ENCODE measurements at places on chromosomes 1 and 21. TPM values are rescaled to one million over a fixed set of nuclear protein-coding genes. Genes with fewer than 3 reads are reported as not detected.

- DNase-seq = no peak
Measured at GRCh38 chr21:46662367-46662654, 26.8 kb downstream of the PRMT2 start.

DNA sequence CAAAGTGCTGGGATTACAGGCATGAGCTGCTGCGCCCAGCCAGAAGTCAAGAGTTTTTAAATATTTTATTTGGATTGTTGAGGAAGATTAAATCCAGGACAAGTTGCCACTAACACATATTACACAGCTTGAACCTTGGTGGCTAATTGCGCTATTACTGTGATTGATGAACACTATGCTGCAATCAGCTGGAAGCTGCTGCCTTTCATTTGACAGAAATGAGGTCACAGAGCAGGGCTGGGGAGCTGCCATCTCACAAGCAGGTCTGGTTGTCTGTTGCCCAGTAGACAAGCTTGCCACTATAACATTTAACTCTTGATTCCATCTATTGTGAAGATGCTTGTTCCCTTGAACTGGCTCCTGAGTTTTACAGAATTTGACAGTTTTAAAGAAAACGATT lies 37.4 kb upstream of the NRDC start:
- no peak for DNase-seq

DNA sequence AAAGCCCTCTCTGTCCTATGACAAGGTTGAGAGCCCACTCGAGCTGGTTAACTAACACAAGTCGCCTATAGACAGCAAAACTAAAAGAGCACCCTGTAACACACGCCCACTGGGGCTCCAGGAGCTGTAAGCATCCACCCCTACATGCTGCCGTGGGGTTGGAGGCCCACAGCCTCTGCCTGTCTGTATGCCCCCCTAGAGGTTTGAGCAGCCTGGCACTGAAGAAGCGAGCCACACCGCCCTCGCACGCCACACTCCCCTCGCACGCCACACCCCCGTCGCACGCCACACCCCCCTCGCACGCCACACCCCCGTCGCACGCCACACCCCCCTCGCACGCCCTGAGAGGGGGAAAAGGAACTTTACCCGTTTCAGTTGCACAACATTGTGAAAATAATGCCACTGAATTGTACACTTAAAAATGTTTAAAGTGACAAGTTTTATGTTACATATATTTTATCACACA lies 13.2 kb upstream of the HMGCL start:
- no peak for DNase-seq

DNA sequence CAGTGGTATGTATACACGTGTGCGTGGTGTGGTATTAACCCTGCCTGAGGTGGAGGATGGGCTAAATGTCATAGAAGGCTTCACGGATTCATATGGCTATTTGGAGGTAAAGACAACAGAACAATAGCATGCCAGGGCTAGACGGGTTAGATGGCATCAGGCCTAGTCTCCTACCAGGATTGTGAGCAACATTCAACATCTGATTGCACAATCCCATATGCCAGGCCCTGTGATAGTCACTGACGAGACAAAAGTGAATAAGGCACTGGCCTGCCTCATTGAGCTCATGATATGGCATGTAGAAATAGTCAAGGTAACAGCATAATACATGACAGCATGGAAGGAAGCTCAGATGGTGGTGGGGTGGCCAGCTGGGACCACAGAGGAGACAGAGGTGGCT lies 167.1 kb upstream of the BEND5 start:
- DNase-seq = no peak

DNA sequence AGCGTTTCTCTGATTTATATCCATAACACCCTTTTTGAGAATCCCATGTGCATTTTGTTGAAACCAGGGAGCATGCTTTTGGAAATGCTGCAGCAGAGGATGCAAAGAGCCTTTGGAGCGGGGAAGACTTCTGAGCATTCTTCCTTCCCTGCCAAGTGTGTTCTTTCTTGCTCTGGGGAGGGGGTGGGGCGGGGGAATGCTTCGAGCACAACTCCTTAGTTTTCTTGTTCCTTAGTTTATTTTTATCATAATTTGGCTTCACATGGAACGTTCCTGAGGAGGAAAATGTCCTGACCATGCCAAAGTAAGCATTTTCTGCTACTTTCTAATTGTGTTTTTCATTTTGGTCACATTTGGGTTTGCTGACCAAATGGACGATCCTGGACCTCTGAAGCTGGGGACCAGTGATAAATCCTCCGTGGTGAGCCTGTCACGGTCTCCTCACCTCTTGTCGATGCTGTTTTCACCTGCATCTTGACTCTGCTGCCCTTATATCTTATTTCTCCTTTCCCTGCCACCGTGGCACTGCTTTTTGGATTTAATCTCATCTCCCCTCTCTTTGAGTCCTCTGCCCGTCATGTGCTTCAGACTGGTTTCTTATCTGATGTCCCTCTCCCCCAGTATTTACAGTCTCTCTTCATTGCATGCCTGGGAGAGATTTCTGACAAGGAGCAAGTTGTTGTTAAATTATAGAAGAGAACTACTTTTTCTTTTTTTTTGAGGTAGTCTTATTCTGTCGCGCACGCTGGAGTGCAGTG lies 2.4 kb downstream of the CTPS1 start:
- no peak for DNase-seq

Gene SPRR4
- not detected for total RNA-seq

- no peak for DNase-seq
Measured at GRCh38 chr1:234239515-234239914, 133.7 kb upstream of the COA6 start.

Gene GPR52
- total RNA-seq = not detected

Gene TNFSF4
- 0.35 TPM for total RNA-seq

Gene TXNDC12
- total RNA-seq = 51.7 TPM

DNA sequence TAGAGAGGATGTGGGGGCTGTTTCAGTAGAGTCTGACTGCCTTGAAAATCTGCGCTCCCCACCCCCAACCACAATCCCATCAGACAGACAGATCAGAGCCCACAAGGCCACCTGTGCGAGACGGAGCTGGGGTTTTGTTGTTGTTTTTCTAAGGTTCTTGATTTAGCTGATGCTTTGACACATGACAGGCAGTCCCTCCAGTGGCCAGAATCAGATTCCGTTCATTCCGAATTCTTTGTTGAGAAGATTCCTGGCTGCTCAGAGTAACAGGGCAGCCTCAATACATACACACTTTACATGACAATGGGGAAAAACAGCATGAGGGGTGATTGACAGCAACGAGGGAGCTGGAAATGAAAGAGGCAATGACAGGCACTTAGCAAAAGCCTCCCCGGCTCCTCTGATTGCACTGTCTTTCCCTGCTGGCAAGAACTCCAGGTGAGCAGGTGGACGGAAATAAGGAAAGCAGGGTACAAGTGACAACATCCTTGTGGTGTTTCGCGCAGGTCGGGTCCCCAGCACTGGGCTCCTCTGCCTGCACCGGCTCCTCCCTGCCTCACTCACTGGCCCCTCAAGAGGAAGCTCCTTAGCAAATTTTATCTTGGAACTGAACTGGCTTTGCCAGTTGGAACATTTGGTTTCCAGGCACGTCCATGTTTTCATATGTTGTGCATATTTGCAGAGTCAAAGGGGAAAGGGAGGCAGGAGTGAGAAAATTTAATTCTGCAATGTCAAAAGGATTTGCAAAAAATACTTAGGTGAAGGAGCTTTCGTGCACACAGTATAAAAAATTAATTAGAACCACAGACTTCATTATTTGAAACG lies 148.7 kb downstream of the PGBD5 start:
- no peak for DNase-seq

Gene BEND5
- 1.9 TPM for total RNA-seq

DNA sequence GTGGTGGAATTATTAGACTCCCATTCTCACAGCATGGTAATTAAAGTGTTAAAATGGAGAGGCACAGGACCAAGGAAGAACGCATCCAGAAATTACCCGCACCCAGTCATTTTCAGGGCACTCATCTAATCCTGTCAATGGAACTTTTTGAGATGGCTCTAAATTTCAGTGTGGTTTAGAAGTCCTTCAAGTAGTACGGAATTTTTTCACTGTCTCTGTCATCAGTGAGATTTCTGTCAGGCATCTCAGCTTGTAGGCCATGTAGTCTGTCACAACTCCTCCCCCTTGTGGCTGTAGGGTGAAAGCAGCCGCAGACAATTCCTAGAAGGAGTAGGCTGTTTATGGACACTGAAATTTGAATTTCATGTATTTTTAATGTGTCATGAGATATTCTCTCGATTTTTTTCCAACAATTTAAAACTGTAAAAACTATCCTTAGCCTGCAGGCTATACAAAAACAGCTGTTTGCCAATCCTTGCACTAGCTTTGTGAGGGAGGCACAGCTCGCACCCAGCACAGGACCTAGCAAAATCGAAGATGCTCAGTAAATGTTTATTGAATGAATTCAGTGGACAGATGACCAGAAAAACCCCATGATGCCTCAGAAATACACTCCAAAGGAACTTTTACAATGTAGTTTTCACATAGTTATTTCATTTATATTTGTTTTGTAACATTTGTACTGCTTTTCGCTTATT lies 6.6 kb upstream of the NUP133 start:
- DNase-seq = peak; percentile 22

Gene THEM5
- not detected for total RNA-seq

Gene AVPR1B
- not detected for total RNA-seq

DNA sequence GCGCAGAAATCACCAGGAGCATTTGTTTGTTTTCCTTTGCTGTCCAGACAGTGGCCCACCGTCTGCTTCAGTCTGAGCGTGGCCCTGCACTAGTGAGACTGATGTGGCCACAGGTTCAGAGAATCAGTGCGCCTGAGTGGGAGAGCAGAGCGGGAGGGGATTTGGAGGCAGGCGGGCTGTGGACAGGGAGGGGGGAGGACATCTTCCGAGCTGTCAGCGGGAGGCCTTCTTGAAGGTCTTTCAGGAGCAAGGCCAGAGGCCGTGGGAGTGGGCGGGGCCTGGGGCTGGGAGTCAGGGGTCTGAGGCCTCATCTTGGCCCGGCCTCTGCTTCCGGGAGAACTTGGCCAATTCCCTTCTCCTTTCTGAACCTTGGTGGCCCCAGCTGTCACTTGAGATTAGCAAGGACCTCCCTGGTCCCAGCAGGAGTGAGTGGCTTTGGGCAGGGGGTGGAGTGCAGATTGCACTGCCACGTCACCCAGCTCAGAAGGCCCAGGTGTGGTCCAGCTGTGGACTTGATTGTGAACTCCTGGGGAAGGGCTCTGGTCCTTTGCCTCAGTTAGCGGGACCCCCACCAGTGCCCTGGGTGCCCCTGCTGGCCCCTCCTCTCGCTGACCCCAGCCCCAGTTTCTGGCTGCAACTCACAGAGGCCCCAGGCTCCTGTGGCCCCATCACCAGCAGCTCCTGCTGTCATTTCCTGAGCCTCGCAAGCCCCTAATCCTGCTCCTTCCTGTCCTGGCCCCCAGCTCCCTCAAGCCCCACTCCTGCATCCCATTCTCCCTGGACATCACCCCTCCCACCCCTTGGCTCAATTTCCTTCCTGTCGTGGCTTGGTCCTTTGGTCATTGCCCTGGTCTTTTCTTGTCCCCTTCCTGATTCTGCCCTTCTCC lies 8.4 kb downstream of the TNFRSF1B start:
- DNase-seq = no peak

GRCh38 chr21:40227096-40227495 lies 359.9 kb downstream of the PCP4 start:
- no peak for DNase-seq

DNA sequence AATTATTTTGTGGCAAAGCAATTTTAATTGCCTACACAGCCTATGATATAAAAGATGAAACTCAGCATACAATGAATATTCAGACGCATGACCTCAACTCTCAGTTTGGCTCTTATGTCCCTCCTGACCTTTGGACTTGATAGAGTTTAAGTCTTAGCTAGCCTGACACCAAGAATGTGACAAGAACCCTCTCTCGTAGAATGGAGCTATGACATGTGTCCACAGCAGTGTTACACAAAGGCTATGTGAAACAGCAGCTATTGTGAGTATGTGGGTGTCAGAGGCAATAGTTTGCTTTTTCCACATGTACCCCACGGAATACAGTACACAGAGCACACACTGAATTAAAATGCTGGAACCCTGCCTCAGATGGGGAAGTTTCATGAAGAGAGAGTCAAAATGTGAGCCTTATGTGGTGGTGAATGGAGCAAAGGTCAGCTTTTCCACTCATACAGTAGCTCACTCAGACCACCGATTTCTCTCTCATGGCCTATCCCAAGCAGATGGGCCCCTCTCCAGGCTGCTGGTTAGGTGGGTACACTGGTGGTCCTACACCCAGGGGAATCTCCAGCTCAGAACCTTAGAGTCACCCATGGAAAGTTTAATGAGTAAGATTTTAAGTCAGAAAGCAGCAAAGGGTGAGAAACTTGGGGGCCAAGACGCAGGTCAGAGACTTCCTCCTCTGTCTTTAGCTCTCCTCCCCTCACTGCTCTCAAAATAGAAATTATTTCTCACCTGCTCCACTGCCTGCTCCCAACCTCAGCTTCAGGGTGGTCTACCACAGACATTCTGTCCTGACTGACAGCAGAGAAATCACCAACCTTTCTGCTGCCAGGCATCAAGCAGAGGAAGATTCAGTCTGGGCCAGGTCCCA lies 10.1 kb upstream of the XCL2 start:
- DNase-seq = no peak

Gene EPS8L3
- total RNA-seq = not detected

DNA sequence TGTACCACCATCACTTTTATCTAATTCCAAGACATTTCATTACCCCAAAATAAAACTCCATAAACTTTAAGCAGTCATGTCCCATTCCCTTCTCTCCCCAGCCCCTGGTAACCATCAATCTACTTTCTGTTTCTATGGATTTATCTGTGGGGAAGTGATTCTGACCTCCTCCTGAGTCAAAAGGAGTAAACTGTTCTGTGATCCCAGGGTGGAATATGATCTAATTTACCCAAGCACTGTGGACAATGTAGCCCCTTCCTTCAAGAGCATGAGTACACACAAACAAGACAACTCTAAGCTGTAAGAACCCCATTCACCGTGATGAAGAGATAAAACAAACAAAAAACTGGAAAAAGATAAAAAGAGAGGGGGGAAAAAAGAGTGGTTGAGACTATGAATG lies 77.9 kb downstream of the PLPP3 start:
- no peak for DNase-seq

DNA sequence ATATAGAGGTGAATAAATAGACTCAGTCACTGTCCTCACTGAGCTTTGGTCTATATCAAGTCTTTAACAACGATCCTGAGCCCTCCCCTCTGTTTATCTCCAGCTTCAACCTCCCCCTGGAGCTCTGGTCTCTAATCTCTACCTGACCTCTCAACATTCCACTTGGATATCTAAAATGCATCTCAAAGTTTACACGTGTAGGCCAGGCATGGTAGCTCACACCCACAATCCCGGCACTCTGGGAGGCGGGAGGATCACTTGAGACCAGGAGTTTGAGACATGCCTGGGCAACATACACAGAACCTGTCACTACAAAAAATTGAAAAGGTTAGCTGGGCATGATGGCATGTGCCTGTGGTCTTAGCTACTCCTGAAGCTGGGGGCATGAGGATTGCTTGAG lies 53.4 kb downstream of the GADD45A start:
- no peak for DNase-seq

Gene PLEKHN1
- total RNA-seq = 6.8 TPM

DNA sequence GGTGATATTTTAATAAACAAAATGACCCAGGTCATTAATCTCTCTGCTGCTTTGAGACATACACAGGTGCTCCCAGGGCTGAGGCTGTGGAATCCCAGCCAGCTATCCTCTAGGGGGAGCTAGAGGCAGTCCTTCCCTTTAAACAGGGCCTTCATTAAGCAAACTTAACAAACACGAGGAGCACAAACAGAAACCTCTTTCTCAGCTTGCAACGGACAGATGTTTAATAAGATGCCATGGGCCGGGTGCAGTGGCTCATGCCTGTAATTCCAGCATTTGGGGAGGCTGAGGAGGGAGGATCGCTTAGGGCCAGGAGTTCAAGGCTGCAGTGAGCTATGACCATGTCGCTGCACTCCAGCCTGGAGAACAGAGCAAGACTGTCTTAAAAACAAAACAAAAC lies 106.7 kb downstream of the HIVEP3 start:
- peak; percentile 12 for DNase-seq
